ENCODE measurements at places on chromosomes 13 and 19. TPM values are rescaled to one million over a fixed set of nuclear protein-coding genes. Genes with fewer than 3 reads are reported as not detected.

GRCh38 chr13:47437406-47437805, 540.6 kb upstream of the HTR2A start:
- no peak overlapping the region for H3K4me3 ChIP-seq
- H3K4me1 ChIP-seq = no peaks in the 10 kb centered on the region
- peak; percentile 71 for DNase-seq
- H3K36me3 ChIP-seq = no peaks in the 10 kb centered on the region

DNA sequence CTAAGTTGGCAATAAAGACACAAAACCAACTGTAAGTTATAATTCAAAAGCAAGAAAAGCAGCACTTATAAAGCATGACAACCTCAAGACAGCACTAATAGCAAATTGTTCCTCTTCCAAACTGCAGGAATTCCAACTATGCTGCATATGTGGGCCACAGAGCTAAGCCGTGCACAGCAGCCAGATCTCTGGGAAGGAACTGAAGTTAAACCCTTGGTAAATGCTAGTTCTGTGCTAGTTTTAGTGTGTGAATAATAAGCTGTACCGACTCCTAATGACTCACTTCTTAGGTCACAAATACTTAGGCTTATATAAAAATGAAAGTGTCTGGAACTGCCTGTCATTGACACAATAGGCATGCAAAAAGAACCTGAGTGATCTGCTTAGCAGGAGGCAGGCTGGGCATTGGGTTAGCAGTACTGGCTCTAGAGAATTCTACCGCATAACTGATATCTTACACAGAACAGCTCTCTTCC, 21.2 kb upstream of the GTF3A start:
- H3K27me3 ChIP-seq = peaks cover 7% of the 10 kb centered on the region
- H3K36me3 ChIP-seq = no peaks in the 10 kb centered on the region
- DNase-seq = peak; percentile 78
- H3K27ac ChIP-seq = no peak overlapping the region

GRCh38 chr19:33505823-33506222, 15.8 kb downstream of the PEPD start:
- no peak for DNase-seq
- peaks cover 5% of the 10 kb centered on the region for H3K36me3 ChIP-seq
- H3K27ac ChIP-seq = no peak overlapping the region
- H3K4me3 ChIP-seq = no peak overlapping the region
- H3K4me1 ChIP-seq = no peaks in the 10 kb centered on the region

GRCh38 chr19:42419309-42419708, 7.9 kb downstream of the LIPE start:
- no peaks in the 10 kb centered on the region for H3K27me3 ChIP-seq
- DNase-seq = no peak
- H3K4me3 ChIP-seq = no peak overlapping the region
- peaks cover 10% of the 10 kb centered on the region for H3K4me1 ChIP-seq
- no peak overlapping the region for H3K27ac ChIP-seq

- no peak within 1 kb of the TSS for H3K4me3 ChIP-seq
- H3K27ac ChIP-seq = no peak within 1 kb of the TSS
- H3K4me1 ChIP-seq = no peaks in the 10 kb centered on the region
Measured at GRCh38 chr19:55228403-55229031, at the start of gene TMEM86B. TMEM86B (minus strand) TSS chr19:55228763; CDS start chr19:55228741, 22 bp downstream.

GRCh38 chr13:66842766-66843165, 387.4 kb downstream of the PCDH9 start:
- no peaks in the 10 kb centered on the region for H3K27me3 ChIP-seq
- no peak for DNase-seq
- H3K27ac ChIP-seq = no peak overlapping the region

ZNF112 gene
- total RNA-seq = 4.4 TPM

TMEM255B gene
- total RNA-seq = 8.4 TPM

GRK1 gene
- total RNA-seq = not detected

FLT1 gene
- total RNA-seq = 7.3 TPM

VSTM1 gene
- total RNA-seq = not detected

GPR32 gene
- total RNA-seq = not detected
